ENCODE measurements at places on chromosomes 7 and 10.

GRCh38 chr7:37429435-37429791, 19.3 kb downstream of the ELMO1 start:
- DNase-seq = no peak

DNA sequence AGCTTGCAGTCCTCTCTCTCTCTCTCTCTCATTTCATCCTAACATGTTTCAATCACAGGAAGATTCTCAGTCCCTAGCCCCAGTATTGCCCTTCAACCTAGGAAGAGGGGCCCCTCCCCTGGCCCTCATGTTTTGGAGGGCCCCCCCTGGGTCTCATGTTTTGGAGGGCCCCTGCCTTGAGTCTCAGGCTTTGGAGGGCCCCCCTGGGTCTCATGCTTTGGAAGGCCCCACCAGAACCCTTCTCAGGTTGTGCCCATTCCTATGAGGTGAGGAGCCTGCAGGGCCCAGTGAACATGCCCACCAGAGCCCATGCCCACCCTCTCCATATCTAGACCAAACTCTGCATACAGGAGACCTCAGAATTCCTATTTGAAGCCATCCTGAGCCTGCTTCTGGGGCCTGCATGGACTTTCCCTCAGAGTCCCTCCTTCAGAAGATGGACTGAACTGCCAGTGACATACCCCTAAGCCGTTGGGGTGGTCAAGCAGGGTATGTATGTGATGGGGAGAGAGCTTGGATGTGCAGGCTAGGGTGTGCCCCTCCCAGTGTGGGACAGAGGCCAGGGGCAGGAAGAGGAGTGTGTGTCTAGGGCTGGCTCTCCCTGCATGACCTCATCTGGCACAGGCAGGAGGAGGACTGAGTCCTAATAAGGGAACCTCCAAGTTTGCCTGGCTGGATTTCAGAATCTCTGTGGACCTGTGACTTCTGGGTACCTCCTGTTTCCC, 8.1 kb upstream of the VDAC2 start:
- no peak for DNase-seq

- no peak for DNase-seq
Observed at GRCh38 chr7:30545791-30546555, 41.3 kb upstream of the GGCT start.

GRCh38 chr10:130453721-130454542, 317.7 kb downstream of the GLRX3 start:
- no peak for DNase-seq

- no peak for DNase-seq
Observed at GRCh38 chr10:115050375-115051010, 42.7 kb upstream of the ATRNL1 start.

- no peak for DNase-seq
Observed at GRCh38 chr7:115952832-115953231, 77.7 kb downstream of the TFEC start.

GRCh38 chr10:74272288-74272687, 121.3 kb downstream of the ADK start:
- no peak for DNase-seq

DNA sequence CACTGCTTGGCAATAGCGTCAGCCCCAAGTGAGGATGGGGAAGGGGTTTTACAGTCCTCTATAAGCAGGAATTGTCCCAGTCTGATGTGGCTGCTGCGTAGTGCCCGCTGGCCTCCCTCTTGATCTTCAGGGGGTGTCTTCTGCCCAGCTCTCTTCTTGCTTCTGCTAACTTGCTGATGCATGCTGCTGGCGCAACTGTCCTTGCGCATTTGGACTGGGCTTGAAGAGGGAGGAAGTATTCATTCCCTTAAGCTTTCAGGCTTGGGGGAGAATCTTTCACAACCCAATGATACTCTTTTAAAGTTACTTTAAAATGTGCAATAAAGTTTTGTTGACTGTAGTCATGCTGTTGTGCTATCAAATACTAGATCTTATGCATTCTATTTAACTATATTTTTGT, 10.3 kb downstream of the GALNT11 start:
- no peak for DNase-seq

DNA sequence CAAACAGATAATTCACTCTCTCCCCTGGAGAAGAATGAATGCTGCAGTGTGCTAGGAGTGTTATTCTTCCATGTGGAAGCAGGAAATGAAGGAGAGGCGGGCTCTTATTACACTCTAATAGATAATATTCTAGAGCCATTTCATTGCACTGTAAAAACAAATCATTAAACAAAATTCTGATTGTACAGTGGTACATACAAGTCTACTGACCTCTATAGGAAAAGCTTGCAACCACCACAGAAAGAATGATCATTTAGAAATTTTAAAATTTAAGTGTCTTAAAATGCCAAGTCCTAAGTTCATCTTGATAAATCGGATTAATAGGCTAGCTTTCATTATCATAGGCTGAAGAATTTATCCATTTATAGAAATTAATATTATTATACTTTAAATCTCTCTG, 960.3 kb upstream of the LRRN3 start:
- no peak for DNase-seq

DNA sequence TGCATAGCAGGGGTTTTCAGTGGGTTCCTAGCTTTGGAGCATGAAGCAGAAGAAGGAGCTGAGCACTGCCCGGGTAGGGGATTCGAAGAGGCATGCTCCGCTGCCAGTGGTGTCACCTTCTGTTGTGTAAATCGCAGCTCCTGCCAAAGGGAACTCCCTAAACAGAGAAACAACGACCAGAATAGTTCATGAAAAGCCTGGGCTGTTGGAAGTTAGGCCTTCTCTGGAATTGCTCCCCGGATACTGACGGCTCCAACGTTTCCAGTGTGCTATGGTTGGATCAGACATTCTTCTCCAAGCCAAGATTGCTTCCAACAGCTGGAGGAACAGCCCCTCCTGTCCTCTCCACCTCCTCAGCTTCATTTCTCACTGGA, 546.0 kb upstream of the FZD8 start:
- no peak for DNase-seq

DNA sequence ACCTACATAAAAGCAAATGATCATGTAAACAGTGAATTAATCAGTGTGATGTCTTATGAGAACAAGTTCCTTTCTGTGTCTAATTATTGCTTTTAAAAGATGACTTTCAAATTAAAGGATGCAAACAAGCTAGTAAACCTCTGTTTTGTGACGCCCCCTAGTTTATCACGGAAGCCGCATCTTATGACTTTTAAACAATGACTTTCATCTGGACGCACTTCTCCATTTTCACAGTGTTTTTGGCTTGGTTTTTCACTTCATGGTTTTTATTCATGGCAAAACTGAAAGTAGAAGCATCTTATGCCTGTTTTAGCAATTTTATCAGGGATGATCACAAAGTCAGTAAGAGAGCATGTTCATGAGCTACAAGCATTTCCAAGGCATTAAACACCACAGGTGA, 35.0 kb downstream of the ITGA8 start:
- DNase-seq = no peak

DNA sequence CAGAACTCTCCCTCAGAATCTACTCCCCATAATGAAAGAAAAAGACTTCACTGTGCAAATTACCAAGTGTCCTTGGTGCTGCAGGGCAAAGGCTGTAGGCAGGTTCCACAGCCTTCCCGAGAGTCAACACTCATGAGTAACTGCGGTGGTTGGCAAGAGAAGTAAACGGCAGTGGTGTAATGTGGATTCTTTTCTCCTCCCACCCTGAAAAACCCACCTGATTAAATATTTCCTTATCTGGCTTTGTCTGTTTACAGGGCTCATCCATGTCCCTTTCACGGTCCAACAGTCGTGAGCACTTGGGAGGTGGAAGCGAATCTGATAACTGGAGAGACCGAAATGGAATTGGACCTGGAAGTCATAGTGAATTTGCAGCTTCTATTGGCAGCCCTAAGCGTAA, 300.9 kb downstream of the BICC1 start:
- no peak for DNase-seq

DNA sequence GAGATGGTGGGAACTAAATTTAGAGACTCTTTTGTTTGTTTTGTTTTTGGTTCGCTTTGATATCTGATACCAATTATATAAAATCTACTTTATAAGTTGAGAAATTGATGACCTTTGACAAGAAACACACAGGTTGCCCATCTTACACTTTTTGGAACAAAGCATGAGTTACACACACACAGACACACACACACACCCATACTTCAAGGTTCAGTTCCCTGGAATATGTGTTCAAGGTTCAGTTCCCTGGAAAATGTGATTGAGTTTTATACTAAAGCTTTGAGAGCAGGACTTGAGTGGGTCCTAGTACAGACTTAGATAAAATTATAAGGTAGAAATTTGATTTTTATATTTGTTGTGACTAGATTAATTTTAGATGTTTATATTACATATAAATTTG, 134.2 kb upstream of the PRR15 start:
- DNase-seq = no peak

DNA sequence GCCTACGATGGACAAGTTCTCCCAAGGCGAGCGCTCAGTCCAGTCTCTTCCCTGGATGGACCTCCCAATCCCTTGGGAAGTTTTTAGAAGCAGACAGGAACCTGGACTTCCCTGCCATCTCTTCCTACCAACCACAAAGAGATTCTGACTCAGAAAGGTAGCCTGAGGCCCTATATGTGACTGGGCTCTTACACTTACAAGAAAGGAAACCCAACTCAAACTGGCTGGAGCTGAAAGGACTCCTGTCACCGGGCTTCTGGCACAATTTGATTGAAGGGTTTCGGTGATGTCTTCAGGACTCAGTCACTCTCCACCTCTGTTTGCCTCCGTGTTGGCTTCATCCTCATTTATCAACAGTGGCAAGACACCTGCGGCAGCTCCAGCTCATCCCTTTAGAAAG, 3.7 kb upstream of the COL13A1 start:
- DNase-seq = no peak

- DNase-seq = no peak
Observed at GRCh38 chr10:70321233-70321632, 37.4 kb upstream of the NPFFR1 start.

DNA sequence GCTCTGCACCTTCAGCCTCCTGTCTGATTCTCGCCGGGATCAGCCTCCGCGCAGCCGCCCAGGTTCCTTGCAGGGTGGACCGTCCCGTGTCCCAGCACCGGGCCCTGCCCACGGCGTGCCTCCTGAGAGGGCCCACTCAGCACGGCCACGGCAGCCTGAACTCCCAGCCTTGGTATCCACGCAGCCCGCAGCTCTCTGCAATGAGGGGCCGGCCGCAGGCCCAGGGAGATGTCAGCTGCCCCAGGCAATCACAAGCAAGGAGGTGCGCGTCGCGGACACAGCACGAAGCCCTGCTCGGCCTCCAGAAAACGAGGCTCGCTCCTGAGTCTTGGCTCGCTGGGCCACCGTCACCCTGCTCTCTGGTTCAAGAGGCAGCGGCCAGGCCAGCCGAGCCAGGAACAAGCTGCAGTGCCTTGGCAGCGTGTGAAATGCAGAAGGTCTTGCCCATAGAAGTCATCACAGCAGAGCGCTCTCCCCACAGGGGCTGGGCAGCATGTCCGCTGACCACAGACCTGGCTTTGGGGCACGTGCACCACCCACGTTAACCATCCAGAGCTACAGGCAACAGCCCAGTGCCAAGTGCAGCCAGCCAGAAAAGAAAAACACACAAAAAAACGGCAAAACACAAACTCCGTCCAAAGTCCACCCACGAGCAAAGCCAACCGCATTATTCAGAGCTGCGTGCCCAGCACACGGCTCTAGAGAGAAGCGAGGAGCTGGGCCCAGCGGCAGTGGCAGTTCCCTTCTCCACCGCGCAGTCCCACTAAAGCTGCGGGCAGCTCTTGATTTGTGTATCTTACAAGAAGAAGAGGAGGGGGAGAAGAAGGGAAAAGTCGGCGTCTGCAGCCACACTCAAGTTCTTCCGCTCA, 13.9 kb downstream of the GPER1 start:
- DNase-seq = no peak

DNA sequence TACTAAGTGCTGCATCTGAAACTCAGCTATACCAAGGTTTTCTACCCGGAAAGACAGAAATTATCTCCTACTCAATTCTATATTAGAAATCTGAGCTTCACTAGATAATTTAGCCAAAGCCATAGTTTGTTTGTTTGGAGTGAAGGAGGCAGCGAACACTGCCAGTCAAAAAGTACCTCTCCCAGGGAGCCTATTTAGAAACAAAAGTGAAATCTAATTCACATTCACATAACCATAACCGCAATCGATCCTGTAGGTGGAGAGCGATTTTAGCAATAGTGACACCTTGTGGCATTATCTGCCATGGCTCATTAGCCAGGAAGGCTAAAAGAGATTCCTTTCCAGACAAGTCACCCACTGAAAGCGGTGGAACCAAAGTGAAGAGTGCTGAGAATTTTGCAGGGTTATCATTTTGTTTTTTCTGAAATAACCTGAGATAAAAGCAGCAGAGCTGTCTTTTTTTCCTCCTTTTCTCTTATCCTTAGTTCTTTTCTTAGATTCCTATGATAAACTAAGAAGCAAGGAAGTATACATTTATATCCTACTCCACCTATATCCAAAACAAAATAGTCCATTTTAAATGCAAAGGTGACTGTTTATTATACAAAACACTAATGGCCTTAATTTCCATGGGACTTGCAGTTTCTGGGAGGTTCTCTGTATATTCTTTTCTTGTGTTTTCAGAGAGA, 83.7 kb upstream of the BET1 start:
- DNase-seq = peak; percentile 70

- DNase-seq = no peak
Observed at GRCh38 chr7:87075671-87076404, 16.4 kb upstream of the ELAPOR2 start.

GRCh38 chr10:131496351-131497052, 185.0 kb upstream of the TCERG1L start:
- DNase-seq = no peak

- DNase-seq = no peak
Observed at GRCh38 chr7:104499975-104500374, 171.6 kb downstream of the LHFPL3 start.

- DNase-seq = no peak
Observed at GRCh38 chr7:2542916-2543871, 12.1 kb downstream of the BRAT1 start.

DNA sequence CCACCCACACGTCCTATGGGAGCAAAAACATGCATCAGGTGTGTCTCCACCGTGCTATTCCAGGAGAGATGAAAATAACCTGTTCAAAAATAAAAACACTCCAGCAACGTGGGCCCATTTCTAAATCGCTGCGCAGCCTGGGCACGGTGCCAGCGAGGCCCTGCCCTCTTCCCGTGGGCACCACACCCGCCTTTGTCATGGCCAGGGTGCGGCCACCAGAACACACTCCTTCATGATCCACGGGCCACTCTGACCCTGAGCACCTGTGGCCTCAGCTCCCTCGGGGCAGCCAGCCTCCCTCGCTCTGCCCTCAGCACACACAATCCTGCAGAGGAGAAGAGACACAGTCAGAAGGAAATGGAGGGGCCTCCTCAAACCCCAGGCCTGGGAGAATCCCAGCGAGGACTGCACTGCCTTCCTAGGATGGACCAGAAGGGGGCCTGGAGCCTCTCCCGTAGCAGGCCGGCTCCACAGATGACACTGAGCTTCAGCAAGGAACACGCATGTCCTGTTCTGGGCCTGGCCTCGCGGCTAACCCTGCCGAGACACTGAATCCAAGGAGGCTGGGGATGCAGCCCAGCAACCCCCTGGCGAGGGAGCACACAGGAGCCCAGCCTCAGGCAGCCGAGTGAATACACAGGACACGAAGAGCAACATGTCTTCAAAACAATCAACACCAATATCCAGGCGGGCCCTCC, 169.0 kb downstream of the MAD1L1 start:
- no peak for DNase-seq

GRCh38 chr10:64113792-64114191, 592.6 kb downstream of the REEP3 start:
- DNase-seq = no peak

Measured in GM12864 (cell line).